Stimulated activated CD8-positive, alpha-beta memory T cell treated with anti-CD3 and anti-CD28 coated beads, Interleukin-7, amount 100 ng/mL, for 48 hours (primary cell): ENCODE measurements at places on chromosomes 1 and 21.
A peak's percentile ranks its signal among the peaks of the same experiment; 100 is the strongest.

- no peak for DNase-seq
These were observed 59.7 kb downstream of the MIER1 start for GRCh38 chr1:66984491-66984890.

- no peak for DNase-seq
These were observed 734 bp downstream of the MED18 start for GRCh38 chr1:28329395-28330153.

DNA sequence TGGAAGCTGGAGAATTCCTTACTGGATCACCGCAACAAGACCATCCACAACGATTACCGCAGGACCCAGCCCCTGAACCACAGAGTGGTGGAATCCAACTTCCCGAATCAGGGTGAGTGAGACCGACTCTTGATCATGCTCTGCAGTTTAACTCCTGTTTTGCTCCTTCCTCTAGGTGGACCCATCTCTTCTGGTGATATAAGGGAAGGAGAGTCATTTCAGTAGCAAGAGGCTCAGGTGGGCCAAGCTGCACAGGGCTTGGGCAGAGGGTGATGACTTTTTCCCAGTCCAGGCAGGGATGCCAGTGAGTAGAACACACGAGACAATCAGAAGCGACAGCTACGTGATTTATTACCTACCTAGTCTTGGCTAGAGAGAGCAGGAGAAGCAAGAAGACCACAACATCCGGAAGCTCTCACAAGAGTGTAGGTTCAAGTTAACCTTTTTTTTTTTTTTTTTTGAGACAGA, 25.2 kb downstream of the CA6 start:
- DNase-seq, result no peak

DNA sequence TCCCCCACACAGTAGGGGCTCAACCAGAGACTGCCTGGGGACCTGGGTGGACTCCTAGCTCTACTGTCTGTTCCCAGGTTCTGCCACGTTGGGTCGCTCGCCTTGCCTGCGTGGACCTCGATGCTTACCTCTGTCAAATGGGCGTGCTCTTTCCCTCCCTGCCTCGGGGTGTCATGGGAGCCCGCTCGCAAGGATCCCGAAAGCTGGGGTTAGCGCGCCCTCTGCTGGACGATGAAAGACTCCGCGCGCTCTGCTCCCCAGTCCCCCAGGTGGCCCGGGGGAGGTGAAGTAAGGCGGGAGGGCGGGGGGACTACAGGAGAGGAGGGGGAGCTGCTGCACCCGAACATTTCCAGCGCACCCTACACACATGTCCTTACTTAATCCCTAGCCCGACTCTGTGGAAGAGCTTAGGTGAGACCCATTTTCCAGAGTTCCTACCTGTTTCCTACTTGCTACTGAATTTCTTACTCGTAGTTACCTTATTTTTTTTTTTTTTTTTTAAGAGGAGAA, 2.3 kb upstream of the BSND start:
- peak; percentile 65 for DNase-seq

- no peak for DNase-seq
These were observed 13.5 kb upstream of the ADAMTSL4 start for GRCh38 chr1:150535511-150536287.

DNA sequence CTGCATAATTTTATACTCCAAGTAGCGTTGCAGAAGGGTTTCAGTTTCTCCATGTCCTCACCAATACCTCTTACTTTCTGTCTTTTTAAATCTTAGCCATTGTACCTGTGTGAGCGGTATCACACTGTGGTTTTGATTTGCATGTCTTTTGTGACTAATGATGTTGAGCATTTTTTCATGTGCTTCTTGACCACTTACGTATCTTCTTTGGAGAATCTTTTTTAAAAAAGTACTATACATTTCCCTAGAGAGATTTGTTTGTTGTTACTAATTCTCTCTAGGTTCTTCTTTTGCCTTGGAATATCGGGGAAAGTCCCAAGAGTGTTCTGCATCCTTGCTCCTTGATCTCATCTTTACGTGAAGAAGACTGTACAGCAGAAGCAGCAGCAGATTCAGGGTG, 81.8 kb upstream of the WARS2 start:
- DNase-seq, result no peak

DNA sequence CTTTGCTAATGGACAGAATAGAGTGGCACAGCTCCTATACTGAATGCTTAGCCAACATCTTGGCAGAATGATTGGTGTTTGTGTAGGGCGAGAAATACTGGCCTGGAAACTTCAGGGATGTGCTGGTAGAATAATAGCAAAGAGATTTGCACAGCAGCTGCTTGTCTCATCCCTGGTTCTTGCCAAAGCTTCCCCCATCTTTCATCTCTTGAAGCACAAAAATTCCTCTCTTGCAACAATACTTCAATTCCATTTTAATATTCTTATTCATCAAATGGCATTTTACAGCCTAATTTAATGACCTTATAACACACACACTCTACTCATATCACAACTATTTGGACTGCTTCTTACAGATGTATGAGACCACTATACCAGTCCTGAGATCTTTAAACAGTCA, 37.7 kb downstream of the LHX8 start:
- no peak for DNase-seq

GRCh38 chr1:91124290-91124985, 102.6 kb upstream of the ZNF644 start:
- peak; percentile 4 for DNase-seq
